ENCODE measurements at places on chromosomes 7 and 10.

DNA sequence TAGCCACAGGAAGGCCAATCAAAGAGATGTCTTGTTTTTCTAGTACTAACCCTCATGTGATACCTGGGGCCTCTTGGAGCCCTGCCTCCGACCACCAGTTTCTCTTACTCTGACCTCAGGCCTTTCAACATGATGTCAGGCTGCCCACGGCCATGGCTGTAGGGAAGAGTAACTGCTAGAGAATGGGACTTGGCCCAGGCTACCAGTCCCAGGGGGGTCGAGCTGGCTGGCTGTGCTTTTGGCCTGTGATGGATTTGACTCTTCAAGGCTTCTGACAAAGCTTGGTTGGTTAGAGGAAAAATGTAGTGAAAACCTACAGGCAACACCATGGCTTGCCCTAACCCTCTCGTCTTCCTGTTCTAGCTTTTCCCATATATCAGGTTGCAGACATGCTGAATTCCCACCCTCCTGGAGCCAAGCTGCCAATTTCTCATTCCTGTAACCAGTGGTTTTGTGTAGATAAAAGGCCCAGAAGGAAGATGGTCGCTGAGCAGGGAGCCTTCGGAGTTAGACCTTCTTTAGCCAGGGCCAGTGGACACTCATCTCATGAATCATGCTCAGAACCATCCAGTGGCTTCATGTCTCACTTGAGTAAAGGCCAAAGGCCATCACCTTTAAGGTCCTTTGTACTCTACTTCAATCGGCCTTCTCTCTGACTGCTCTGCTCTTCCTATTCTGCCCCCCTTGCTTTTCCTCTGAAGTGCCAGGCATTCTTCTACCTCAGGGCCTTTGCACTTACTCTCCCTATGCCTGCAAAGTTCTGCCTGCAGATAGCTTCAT, 19.7 kb downstream of the SUFU start:
- no peak for DNase-seq

GRCh38 chr7:28088032-28088431, 92.6 kb downstream of the JAZF1 start:
- no peak for DNase-seq

GRCh38 chr7:106736508-106737201, 75.7 kb upstream of the CCDC71L start:
- DNase-seq, result peak; percentile 12

DNA sequence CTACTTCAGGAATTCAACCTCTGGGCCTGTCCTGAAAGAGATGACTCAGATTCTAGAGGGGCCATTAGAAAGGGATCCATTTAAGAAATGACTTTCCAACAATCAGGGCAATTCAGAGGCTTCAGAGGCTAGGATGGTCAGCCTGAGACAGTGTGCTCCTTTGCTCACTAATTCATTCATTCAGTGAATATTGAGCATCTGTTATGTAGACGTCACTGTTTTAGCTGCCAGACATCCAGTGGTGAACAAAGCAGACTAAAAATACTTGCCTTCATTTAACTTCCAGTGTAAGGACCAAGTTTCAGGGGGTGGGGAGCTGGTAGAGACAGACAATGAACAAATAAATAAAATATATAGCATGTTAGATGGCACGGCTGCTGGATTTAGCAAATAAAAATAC, 1.6 kb downstream of the KIAA1217 start:
- DNase-seq, result no peak

DNA sequence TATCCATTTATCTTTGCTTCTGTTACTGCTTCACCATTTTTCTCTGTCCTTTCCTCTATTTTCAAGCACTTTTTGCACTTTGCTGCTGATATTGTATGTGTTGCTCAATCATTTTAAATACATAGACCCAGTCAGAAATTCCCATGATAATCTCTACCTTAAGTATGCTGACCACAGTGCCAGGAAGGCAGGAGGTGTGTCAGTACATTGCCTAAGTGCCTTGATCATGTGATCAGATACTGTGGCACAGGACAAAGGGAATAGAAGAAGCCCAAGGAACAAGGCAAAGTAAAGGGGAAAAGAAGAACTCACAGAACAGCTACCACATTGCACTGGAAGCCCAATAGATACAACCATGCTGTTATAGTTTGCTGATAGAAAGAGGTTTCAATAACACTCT, 53.7 kb upstream of the CD36 start:
- no peak for DNase-seq

DNA sequence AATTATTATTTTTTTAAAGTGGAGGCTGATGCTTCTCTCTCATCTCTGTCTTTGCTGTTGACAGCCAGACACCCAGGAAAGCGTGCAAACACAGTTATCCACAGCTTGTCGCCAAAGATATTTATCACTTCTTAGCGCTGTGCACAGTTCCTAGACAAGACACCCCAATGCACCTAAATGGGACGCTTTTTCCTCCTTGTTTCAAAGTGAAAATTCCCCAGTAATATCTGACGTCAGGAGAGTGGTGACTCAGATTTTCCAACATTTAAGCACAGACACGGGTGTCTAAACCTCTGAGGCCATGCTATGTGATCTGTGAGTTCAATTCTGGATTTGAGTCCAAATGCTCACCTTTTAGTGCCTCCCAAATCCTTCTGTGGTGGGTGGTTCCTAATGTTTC, 151.6 kb downstream of the EMX2 start:
- DNase-seq, result no peak

DNA sequence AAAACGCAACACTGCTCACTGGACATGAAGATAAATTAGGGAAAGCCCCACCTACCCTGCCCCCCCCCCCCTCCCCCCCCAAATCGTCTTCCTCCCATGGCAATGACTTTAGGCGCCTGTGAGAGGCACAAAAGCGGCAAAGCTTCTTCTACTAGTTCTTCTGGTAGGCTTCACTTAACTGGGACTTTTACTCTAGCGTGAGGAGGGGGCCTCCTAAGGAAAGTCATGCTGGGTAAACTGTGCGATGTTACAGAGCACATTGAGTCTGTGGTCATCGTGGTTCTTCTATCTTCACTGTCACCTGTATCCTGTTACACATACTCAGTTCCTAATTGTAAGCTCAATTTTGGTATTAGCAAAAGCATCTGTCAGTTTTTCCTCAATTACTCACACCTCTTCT, 25.1 kb downstream of the HSPB1 start:
- no peak for DNase-seq

DNA sequence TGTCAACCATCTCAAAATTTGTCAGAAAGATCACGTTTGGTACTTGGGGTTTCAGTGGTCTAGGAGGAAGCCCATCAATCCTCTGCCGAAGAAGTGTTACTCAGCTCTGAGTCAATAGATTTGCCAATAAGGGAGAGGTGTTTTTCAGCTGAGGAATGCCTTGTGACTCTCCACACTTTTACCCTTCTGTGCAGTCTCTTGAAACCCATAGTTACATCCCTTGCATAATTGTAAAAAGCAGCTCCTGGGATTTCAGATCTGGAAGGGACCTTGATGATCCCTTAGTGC, 47.5 kb downstream of the INSYN2A start:
- no peak for DNase-seq

GRCh38 chr10:23193435-23194074, 1.4 kb downstream of the PTF1A start:
- DNase-seq, result no peak

- DNase-seq, result no peak
Observed at GRCh38 chr7:140267381-140268226, 90.8 kb upstream of the KDM7A start.

DNA sequence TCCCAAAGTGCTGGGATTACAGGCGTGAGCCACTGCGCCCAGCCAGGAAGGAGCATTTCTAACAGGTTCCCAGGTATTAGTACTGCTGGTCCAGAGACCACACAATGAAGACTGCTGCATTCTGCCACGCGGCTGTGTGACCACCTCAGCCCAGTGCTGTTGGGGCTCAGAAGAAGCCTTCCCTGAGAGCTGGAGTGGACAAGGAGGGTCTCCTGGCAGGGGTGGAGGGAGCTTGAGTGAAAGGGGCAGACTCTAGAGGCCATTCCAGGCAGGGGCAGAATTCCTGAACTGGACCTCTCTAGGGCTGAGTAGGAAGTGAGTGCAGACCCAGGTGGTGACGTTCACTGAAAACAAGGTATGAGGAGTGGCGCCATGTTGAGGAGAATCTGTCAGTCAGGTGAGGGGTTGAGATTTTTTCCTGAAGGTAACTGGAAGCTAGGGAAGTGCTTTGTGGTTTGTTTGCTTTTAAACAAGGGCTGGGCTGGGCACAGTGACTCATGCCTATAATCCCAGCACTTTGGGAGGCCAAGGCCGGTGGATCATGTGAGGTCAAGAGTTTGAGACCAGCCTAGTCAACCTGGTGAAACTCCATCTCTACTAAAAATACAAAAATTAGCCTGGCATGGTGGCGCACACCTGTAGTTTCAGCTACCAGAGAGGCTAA, 67.6 kb downstream of the TACC2 start:
- no peak for DNase-seq

DNA sequence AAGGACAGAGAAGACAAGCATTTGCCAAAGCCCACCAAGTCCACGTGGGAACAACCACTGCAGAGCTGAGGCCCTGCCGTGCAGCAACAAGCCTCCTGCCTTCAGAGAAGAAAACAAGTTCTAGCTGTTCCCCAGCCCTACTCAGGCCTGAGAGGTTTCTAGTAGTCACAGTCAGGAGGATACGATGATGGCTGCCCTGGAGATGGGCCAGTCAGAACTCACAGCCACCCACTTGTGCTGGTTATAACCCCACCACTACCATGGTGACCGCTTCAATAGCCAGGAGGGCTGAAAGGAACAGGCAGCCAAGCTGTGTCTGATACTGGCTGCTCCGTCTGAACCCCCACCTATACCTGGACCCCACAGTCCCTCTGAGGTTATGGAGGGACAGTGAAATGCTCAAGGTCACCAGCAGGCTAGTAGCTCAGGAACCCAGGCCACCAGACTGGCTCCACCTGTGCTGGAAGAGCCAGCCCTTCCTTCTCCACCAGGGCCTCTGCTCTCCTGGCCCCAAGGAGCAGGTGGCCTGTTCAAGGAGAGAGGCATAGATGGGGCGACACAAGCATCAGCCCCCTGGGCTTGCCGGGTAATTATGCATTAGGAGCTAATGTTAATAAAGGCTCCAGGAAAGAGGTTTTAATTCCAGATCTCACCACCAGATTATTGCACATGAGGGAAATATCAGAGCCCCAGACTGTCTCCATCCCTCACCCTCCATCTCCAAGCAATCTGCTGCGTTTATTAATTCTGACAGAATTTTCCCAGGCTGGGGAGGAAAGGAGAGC, 125.8 kb upstream of the PCBD1 start:
- no peak for DNase-seq

DNA sequence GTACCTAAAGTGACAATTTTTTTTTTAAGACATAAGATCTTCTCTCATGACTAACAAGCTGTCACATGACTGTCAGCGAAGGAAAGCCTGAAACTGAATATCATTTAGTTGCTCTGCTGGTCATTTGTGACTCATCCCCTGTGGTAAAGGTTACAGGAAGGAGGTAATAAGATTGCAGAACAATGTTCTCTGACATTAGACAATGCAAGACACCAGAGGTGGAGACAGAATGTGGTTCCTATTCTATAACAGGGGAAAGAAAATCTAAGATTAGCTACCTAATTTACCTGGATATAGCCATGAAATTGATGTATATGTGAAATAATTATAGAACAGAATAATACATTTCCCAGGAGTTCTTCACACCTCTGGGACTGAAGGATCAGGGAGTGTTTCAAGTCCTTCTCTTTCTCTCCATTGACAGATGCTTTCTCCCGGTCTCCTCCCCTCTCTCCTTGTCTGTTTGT, 47.7 kb downstream of the LRGUK start:
- DNase-seq, result no peak

DNA sequence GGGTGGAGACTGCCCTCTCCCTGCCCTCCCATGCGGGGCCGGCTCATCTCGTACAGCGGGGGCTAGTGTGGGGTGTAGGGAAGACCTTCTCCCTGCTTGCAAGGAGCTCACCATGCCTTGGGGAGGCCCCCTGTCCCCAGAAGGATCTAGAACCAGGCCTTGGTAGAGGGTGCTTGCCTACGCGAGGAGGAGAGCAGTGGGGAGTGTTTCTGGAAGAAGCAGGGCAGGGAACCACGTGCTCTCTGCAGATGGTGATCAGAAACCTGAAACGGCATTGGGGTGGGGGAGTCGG, 2.7 kb downstream of the MAFK start:
- DNase-seq, result no peak

DNA sequence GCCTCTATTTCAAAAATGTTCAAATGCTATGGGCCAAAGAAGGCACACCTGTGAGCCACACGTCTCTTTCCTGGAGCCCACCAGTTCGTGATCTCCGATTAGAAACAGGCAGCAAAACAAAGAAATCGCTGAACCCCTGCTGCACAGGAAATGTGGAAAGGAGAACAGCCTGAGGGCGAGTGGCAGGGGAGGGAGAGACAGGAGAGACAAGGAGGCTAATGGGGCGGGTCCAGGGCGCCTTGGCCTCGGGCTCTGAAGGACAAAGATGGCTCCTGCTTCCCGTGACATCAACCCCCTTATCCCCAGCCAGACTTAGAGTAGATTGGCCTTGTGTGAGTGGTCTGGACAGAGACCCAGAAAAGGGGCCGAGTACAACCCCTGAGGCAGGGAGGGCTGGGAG, 62.4 kb upstream of the DOCK1 start:
- no peak for DNase-seq

DNA sequence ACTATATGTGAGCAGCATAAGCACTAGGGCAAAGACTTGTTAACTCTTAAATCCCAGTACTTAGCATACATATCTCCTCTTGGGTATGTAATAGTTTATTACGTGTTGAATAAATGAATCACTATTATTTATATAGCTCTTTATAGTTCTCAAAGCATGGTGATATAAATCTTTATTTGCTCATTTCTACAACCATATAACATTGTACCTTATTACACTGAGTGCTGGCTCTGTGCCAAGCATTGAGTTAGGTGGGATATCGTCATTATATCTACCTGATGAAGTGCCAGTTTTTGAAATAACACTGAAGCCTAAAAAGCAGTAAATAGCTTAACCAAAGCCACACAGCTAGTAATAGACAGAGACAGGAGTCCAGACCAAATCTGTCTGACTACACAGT, 27.9 kb downstream of the AHR start:
- no peak for DNase-seq

GRCh38 chr10:70523057-70523456, 44.5 kb downstream of the PALD1 start:
- no peak for DNase-seq

- no peak for DNase-seq
Observed at GRCh38 chr10:132135053-132135872, 51.5 kb upstream of the DPYSL4 start.

DNA sequence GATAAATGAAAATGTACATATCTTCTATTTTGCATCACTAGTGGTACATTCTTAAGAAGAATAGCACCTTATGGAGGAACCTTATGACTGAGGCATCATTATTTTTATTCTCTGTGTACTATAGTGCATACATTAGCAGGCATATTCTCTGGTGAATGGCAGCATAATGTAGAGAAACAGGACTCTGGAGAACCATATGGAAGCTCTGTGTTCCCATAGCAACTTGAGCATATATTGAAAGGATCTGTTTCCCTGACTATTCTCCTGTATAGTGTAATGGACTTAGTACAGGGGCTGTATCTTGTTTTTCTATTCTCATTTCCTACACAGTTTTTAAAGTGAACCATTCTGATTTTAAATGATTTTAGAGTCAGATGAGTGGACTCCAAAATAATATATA, 128.4 kb upstream of the SMIM30 start:
- DNase-seq, result no peak

- DNase-seq, result no peak
Observed at GRCh38 chr10:99920901-99921300, 88.8 kb downstream of the DNMBP start.

- no peak for DNase-seq
Observed at GRCh38 chr10:133039107-133039802, 48.5 kb upstream of the ADGRA1 start.

- DNase-seq, result no peak
Observed at GRCh38 chr7:123366626-123367025, 166.9 kb upstream of the SLC13A1 start.

GRCh38 chr10:31980471-31980870, 51.8 kb upstream of the ARHGAP12 start:
- DNase-seq, result no peak

All from NCI-H187 (cell line).